Activated naive CD8-positive, alpha-beta T cell treated with anti-CD3 and anti-CD28 coated beads for 36 hours (primary cell): ENCODE measurements at places on chromosomes 1 and 21. TPM values are rescaled to one million over a fixed set of nuclear protein-coding genes. Genes with fewer than 3 reads are reported as not detected.

Gene RGS18
- total RNA-seq: not detected

Gene CD84
- 13.5 TPM for total RNA-seq

GRCh38 chr1:220330265-220330664, 58.0 kb upstream of the RAB3GAP2 start:
- DNase-seq: no peak

GRCh38 chr1:66276218-66276617, 257.7 kb upstream of the SGIP1 start:
- DNase-seq: peak; percentile 34

DNA sequence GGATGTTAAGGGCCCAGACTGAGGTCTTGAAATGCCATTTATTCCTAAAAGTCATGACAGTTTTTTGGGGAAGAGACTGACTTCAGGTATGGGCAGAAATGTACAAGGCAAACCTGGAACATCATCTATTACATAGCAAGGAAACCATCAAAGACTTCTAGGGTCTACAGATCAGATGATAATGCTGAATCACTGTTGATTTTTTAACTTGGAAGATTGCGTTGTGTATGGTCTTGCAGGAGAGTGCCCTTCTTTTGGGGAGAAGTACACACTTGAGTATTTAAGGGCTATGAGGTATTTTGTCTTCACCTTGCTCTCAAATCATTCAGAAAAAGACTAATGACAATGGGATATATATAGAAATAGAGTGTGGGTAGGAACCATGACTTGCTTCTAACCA, 15.4 kb upstream of the RD3 start:
- no peak for DNase-seq

DNA sequence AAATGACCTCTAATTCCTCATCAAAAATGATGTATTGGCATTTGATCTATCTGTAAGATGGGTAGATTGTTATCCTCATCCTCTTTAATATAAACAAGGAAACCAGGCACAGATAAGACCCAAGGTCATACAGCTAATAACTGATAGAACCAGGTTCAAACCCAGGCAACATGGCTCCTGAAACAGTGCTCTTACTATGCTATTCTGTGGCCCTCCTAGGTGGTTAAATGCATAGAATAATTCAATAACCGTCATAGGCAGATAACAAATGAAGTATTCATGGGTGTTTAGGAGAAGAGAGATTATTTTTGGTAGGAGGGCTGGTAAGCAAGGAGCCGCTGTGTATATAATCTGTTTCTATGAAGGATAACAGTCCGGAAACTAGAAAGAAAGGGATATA, 46.4 kb downstream of the DHX9 start:
- no peak for DNase-seq

- no peak for DNase-seq
Measured at GRCh38 chr1:36175137-36176095, 19.5 kb downstream of the MAP7D1 start.
